ENCODE measurements at places on chromosomes 1 and 21.

- no peak for DNase-seq
Measured at GRCh38 chr1:33365560-33365997, 44.7 kb upstream of the A3GALT2 start.

DNA sequence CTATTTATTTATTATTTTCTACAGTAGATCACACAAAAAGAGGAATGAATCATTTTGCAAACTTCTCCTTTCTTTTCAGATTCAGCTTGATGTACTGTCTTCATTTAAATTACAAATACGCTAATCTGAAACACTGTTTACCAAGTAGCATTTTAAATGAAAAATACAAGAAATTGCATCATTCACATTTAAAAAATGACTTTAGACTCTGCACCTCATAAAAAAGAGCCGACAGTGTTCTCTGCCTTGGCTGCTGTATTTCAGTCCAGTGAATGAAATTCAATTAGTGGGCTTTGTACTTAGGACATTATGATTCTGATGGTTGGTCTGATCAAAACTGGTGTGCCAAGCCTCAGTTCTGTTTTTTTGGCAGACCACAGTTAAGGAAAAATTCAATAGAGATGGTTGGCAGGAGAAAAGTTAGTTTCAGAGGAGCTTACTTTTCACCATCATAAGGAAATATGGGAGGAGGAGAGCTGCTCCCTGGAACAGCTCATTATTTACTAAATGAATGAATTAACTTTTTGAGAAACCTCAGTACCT lies 222.4 kb upstream of the ESRRG start:
- DNase-seq = no peak

DNA sequence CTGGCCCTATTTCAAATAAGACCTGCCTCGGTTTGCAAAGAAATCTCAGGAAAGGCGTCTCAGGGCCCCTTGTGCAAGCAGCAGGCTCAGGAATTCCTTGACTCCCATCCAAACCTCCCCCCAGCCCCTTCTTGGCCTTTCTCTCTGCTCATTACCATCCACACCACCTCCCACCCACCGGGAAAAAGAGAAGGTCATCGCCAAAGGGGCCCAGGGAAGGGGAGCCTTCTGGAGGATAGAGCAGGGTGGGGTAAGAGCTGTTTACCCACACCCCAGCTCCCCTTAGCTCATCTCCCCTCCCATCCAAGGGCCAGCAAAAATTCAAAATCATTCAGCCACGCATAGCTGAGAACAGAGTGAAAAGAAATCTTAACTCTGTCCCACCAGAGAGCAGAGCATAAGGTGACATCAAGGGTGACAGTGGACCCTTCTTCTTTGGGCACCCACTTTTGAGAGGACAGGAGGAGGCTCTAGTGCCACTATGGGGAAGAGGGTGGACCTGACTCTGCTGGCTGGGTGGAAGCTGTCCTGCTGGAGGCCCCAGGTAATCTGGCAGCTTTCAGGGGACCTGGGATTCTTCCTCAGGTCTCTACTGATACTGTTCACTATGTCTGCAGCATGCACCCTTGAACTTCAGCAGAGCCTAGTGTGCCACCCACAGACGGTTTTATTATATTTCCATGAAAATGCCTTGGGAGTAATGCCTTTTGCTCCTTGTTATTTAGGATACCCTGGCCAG lies 3.9 kb upstream of the WNT2B start:
- DNase-seq = no peak

DNA sequence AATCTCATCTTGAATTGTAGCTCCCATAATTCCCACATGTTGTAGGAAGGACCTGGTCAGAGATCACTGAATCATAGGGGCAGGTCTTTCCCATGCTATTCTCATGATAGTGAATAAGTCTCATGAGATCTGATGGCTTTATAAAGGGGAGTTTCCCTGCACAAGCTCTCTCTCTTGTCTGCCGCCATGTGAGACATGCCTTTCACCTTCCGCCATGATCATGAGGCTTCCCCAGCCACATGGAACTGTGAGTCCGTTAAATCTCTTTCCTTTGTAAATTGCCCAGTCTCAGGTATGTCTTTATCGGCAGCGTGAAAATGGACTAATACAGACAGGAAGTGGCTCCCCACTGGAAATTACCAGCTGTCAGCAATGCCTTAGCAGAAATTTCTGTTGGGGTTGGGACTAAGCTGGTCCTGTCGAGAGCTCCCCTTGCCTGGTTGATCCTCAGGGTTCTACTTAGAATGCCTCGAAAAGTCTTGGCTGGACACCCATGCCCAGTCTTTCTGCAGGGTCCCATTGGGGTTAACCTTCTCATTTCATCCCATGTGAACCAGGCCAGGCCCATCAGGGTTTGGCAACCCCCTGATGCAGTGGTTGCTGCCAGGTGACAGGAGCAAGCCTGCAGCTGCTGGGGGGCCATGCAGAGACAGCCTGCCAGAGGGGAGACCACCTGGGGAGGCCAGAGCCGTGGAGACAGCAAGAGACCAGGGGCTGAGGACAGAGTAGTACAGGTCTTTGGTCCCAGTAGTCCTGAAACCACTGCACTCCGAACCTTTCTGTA lies 2.8 kb upstream of the ABCG1 start:
- no peak for DNase-seq

- no peak for DNase-seq
Measured at GRCh38 chr21:36156815-36157670, at the start of gene DOP1B. Gene DOP1B (plus strand): TSS chr21:36156824. CDS start chr21:36164734, 7,910 bp downstream.

All from central memory CD4-positive, alpha-beta T cell (primary cell).